ENCODE measurements at places on chromosomes 16 and 17.

GRCh38 chr16:87363771-87364455, 19.7 kb downstream of the FBXO31 start:
- ATAC-seq: no peak
- H3K27ac ChIP-seq: no peak overlapping the region
- peaks cover 29% of the 10 kb centered on the region for H3K4me1 ChIP-seq
- H3K4me3 ChIP-seq: no peak overlapping the region
- no peaks in the 10 kb centered on the region for H3K27me3 ChIP-seq

DNA sequence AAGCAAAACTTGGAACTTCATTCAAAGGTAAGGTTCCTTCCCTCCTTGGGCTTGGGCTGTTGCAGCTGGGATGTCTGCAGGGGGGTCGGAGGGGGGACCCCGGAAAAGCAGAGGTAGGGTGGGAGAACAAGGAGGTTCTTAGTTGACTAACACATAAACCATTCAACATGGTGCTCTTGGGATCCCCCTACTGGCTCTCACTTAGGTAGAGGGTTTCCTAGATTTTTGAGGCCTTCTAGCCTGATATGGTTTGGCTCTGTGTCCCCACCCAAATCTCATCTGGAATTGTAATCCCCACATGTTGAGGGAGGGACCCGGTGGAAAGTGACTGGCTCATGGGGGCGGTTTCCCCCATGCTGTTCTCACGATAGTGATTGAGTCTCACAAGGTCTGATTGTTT, 93.9 kb downstream of the RGS9 start:
- no peaks in the 10 kb centered on the region for H3K36me3 ChIP-seq
- ATAC-seq: no peak
- no peak overlapping the region for H3K27ac ChIP-seq
- H3K4me1 ChIP-seq: peaks cover 14% of the 10 kb centered on the region
- H3K27me3 ChIP-seq: peaks cover 56% of the 10 kb centered on the region

DNA sequence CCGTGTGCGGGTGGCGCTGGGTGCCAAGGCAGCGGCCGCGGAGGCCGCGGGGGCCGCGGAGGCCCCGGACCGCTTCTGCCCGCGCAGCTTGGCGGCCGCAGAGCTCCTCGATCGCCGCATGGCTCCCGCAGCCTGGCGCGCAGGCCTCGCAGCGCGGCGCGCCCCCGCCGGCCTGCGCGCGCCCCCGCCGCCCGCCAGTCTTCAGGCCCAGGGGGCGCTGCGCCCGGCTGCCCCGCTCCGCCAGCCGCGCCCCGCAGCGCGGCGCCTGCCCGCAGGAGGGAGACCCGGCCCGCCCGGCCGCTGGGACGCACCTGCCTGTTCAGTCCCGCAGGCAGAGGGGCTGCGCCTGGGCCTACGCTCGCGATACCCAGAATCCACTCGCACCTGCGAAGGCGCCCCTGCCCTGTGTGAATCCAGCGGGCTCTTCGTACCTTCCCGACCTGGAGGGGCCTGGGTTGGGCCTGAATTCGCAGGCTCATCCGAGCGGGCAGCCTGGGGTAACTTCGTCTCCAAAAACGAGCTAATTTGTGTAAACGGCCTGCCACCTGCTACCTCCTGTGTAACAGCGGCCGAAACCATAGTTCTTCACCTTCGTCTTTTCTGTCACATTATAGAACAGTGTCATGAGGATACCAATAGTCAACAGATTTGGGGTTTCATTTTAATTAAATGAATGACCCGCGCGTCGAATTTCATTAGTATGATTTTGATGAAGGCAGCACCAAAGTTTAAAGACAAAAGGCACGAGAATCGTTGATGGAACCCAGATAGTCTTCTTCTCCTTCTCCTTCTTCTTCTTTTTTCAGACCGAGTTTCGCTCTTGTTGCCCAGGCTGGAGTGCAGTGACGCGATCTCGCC, at the start of gene CENPV:
Gene CENPV, minus strand, starts transcription at position 153 of the 858 bp plus-strand sequence. Its CDS starts 33 bp downstream, at position 120.
- no peaks in the 10 kb centered on the region for H3K27me3 ChIP-seq
- ATAC-seq: peak; percentile 91
- peak within 1 kb of the TSS; percentile 93 for H3K4me3 ChIP-seq
- H3K27ac ChIP-seq: peak within 1 kb of the TSS; percentile 86
- peaks cover 4% of the 10 kb centered on the region for H3K36me3 ChIP-seq
- H3K4me1 ChIP-seq: peaks cover 15% of the 10 kb centered on the region

- H3K4me3 ChIP-seq: no peak overlapping the region
- ATAC-seq: no peak
- H3K36me3 ChIP-seq: peaks cover 7% of the 10 kb centered on the region
- no peaks in the 10 kb centered on the region for H3K27me3 ChIP-seq
- H3K27ac ChIP-seq: peak overlapping the region; percentile 15
Observed at GRCh38 chr17:47095268-47095667, 93.8 kb downstream of the CDC27 start.

- peak overlapping the region; percentile 3 for H3K27ac ChIP-seq
- H3K27me3 ChIP-seq: peaks cover 9% of the 10 kb centered on the region
- H3K4me3 ChIP-seq: no peak overlapping the region
- no peaks in the 10 kb centered on the region for H3K36me3 ChIP-seq
- H3K4me1 ChIP-seq: peaks cover 7% of the 10 kb centered on the region
Observed at GRCh38 chr17:73758245-73758644, 114.0 kb upstream of the SDK2 start.

Measured in stimulated activated memory B cell treated with anti-CD40 and anti-IgM and Interleukin-4, amounts not matched to agents 10 μg/mL and 1 μg/mL and 100 μg/mL, for 72 hours (primary cell).